Panc1 (cell line): ENCODE measurements at places on chromosomes 1 and 21. TPM values are rescaled to one million over a fixed set of nuclear protein-coding genes. Genes with fewer than 3 reads are reported as not detected.

The TMEM200B gene
- total RNA-seq, result 2.1 TPM

The FCGR3B gene
- total RNA-seq, result not detected

The KCND3 gene
- total RNA-seq, result not detected

The DHRS3 gene
- total RNA-seq, result 113 TPM

The SLC6A9 gene
- 9.2 TPM for total RNA-seq

The MYOG gene
- not detected for total RNA-seq

The RC3H1 gene
- total RNA-seq, result 21.4 TPM

The PTAFR gene
- 0.13 TPM for total RNA-seq

The SLC6A17 gene
- 5.7 TPM for total RNA-seq

The ACTA1 gene
- not detected for total RNA-seq

The CD1B gene
- not detected for total RNA-seq

The PSMA5 gene
- 118 TPM for total RNA-seq

The ZC3H12A gene
- total RNA-seq, result 9.4 TPM

The HTR1D gene
- total RNA-seq, result 3.5 TPM

The IGSF3 gene
- 9.3 TPM for total RNA-seq

The PER3 gene
- 17.0 TPM for total RNA-seq

The SPRR2B gene
- not detected for total RNA-seq

The KAZN gene
- total RNA-seq, result 6.6 TPM

The AVPR1B gene
- not detected for total RNA-seq

The RYR2 gene
- total RNA-seq, result 0.03 TPM

The AKR7A3 gene
- 1.4 TPM for total RNA-seq

The PKP1 gene
- total RNA-seq, result 0.44 TPM

The SERTAD4 gene
- 0.31 TPM for total RNA-seq

The C8B gene
- not detected for total RNA-seq

The OR2L13 gene
- not detected for total RNA-seq

The FCGR2B gene
- total RNA-seq, result 0.15 TPM

The SFN gene
- total RNA-seq, result 188 TPM

The FCRLB gene
- total RNA-seq, result 0.41 TPM

The KLF17 gene
- total RNA-seq, result not detected

The DHDDS gene
- total RNA-seq, result 56.7 TPM

The LMX1A gene
- total RNA-seq, result not detected

The DMBX1 gene
- total RNA-seq, result 0.05 TPM

The ANKRD65 gene
- 1.9 TPM for total RNA-seq

The PADI2 gene
- total RNA-seq, result 507 TPM

The ELOA gene
- 58.5 TPM for total RNA-seq

The GPR52 gene
- total RNA-seq, result 0.87 TPM

The C1orf198 gene
- total RNA-seq, result 33.6 TPM

The KCNH1 gene
- not detected for total RNA-seq

The IVL gene
- total RNA-seq, result not detected

The PGLYRP3 gene
- total RNA-seq, result not detected

The SPRR5 gene
- total RNA-seq, result not detected

The PTGER3 gene
- total RNA-seq, result 0.08 TPM

The RAB42 gene
- total RNA-seq, result 4.2 TPM

The HMGN1 gene
- total RNA-seq, result 293 TPM

The NBPF6 gene
- total RNA-seq, result not detected

The SPRR2G gene
- not detected for total RNA-seq

The URB1 gene
- total RNA-seq, result 18.1 TPM

The ATP1A4 gene
- not detected for total RNA-seq

The IL6R gene
- total RNA-seq, result 12.2 TPM

The ACTN2 gene
- 0.49 TPM for total RNA-seq

The ADIPOR1 gene
- total RNA-seq, result 78.2 TPM

The TMPRSS2 gene
- total RNA-seq, result 111 TPM

The PTPRC gene
- total RNA-seq, result 1.4 TPM

The C1orf35 gene
- total RNA-seq, result 24.9 TPM

The SORT1 gene
- total RNA-seq, result 25.1 TPM
